KBM-7 (cell line): ENCODE measurements at places on chromosomes 11 and 22.

GRCh38 chr22:19916941-19917340, 24.6 kb upstream of the COMT start:
- no peak for DNase-seq

DNA sequence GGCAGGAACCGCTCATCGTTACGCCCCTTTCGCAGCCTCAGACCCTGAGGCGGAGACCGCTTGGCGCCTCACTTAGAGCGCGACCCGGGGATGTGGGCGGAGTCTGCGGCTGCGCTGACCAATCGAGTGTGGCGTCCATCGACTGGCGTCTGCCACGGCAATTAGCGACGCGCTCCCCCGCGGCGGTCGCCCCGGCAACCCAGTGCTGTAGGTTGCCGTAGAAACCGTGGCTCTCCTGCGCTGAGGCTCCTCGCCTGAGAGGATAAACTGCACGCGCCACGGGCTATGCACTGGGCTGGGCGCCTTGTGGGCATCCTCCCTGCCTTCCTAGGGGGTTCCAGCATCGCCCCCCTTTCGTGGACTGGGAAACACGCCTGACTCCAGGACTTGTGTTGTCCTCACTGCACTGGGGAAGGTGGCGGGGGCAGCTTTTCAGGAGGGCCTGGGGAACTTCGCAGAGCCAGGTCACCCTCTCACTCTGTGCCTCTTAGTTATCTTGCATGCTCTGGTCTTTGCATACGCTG, 701 bp upstream of the P2RX6 start:
- DNase-seq: peak; percentile 93

GRCh38 chr11:92246630-92247029, 22.0 kb downstream of the FAT3 start:
- DNase-seq: no peak

- DNase-seq: no peak
Observed at GRCh38 chr11:64757549-64758329, 2.0 kb downstream of the PYGM start.

DNA sequence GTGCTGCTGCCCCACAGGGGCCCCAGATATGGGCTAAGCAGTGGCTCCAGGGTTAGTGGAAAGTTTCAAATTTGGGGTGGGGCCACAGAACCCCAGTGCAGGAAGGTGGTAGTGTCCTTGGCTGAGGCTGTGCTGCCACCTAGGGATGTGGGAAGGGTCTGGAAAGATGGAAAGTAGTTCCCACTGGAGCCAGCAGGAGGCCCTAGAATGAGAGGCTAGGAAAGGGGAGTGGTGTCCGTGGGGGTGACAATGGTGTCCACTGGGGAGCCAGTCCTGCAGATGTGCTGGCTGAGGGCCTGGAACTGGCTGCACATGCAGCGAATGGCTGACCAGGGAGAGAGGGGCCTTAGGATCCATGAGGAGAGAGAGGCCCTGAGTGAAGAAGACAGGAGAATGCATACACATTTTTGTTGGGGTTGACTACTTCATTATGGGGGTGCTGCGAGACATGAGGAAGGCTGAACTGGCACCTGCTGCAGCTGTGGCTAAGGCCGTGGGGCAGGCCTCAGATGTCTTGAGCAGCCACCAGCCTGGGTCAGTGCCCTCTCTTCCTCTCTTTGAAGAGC, 21.1 kb downstream of the RFPL3 start:
- DNase-seq: peak; percentile 65

DNA sequence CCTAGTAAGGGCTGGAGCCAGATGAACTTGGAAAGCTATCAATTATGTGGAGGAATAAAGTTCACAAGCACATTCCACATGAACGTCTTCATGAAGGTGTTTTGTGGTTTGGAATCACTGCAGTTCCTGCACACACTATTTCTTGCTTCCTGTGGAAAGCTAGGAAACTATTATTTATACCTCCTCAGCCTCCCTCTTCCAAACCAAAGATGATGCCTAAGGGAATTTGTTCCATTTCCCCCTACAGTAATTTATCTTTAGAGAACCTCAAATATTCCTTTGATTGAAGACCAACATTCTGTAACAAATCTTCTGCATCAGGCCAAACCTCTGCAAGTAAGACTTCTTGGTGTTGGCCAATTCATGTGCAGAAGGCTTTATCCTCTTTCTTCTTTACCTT, 115.8 kb upstream of the ARHGAP20 start:
- DNase-seq: no peak

- no peak for DNase-seq
Observed at GRCh38 chr11:14290422-14290821, 68.6 kb downstream of the RRAS2 start.

GRCh38 chr11:35912883-35913624, 30.8 kb upstream of the LDLRAD3 start:
- DNase-seq: no peak
